Activated T-cell treated with anti-CD3 and anti-CD28 coated beads, Interleukin-2, amount 50 U/mL, for 48 hours (primary cell): ENCODE measurements at places on chromosomes 7 and 10.

- no peak for DNase-seq
Measured at GRCh38 chr7:97174303-97174702, 56.8 kb downstream of the SDHAF3 start.

GRCh38 chr10:101570428-101571270, 17.4 kb downstream of the POLL start:
- DNase-seq, result no peak

GRCh38 chr10:95295031-95295755, 4.4 kb upstream of the PDLIM1 start:
- DNase-seq, result peak; percentile 63

DNA sequence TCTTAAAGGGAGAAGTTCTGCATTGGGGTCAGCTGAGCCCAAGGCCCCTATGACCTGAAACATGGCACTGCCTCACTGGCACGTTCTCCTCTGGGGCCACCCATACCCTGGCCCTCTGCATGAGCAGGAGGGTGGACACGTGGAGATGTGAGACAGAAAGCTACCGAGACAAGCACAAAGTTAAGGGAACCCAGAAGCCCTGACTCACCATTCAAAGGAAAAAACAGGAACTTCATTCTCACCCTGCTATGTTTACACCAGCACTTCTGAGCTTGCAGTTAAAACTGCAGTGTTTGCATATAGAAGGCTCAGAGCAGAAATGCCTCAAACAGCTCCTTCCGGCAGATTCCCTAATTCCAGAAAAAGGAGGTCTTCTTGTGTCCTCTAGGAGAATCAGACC, 41.7 kb downstream of the DENND11 start:
- no peak for DNase-seq

GRCh38 chr10:73591935-73592699, 975 bp upstream of the USP54 start:
- no peak for DNase-seq
